ENCODE measurements at places on chromosomes 5 and 9. TPM values are rescaled to one million over a fixed set of nuclear protein-coding genes. Genes with fewer than 3 reads are reported as not detected.

DNA sequence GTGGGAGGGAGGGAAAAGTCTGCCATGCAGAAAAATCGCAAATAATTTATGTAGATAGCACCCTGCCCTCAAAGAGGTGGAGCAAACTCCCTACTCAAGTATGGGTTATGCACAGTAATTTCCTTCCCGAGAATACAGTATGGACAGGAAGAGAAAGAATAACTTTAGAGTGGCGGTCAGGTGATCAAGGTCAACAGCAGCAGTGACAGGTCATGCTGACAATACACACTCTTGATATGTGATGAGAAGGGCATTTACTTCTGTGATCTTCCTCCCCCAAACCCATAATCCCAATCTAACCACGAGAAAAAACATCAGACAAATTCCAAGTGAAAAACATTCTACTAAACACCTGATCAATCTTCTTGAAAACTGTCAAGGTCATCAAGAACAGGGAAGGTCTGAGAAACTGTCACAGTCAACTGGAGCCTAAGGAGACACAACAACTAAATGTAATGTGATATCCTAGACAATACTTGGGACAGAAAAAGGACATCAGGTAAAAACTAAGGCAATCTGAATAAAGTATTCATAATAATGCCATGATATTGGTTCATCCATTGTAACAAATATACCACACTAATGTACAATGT is 11.7 kb downstream of the BICD2 start:
- DNase-seq, result no peak

GRCh38 chr5:149685494-149685893 is 44.6 kb upstream of the PPARGC1B start:
- no peak for DNase-seq

Gene UNC5A
- total RNA-seq, result 0.22 TPM

DNA sequence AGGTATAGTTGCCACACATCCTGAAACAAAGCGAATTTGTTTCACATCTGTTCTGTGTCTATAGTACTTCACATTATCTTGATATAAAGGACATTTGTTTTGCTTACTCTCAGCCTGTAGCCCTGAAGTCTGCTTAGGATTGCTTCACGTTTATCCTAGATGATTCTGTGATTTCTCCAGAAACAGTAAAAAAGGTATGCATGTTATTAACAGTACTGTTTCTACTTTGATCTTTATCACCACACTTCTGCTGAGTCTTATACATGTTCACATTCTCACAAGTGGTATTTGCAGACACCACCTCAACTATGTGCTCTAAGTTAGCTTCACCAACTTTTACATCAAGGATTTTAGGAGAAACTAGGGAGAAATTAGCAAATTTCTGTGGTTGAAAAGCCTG is 47.4 kb upstream of the ADAMTS19 start:
- no peak for DNase-seq

Gene ZFP37
- total RNA-seq, result 0.82 TPM

- peak; percentile 67 for DNase-seq
Observed at GRCh38 chr9:36151316-36152210, 15.0 kb downstream of the GLIPR2 start.

Gene ACSL6
- total RNA-seq, result 4.4 TPM

DNA sequence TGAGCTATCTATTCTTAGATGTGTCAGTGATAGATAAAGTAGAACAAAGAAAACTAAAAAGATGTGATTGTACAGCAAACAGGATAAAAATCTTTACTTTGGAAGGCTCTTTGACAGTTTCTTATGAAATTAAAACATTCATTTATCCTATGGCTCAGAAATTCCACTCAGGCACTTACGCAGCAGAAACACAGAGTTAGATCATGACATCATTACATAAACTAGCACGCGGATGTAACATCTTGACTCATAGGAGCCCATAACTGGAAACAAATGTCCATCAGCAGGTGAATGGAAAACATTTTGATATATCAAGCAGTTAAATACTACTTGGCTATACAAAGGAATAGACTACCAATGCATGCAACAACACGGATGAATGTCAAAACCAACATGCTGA is 45.3 kb downstream of the ICE1 start:
- DNase-seq, result no peak

DNA sequence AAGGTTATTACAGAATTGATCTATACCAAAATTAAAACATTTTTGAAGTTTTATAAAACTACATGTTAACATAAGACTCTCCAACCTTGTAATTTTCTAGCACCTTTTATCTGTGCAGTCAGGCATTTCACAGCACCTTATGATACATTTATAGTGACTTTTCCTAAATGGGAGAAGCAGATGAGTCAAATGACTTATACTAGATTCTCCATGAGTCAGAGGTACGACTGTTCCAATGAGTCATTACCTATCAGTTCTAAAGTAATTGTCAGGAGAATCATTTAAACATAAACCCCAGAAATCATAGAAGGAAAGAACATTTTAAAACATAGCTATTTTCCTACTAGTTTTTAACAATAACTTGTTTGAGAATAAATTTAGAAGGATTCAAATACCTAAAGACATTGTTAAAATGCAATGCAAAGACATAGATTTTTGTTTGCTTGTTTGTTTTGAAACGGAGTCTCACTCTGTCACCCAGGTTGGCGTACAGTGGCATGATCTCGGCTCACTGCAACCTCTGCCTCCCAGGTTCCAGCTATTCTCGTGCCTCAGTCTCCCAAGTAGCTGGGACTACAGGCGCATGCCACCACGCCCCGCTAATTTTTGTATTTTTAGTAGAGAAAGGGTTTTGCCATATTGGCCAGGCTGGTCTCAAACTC is 34.7 kb upstream of the DMXL1 start:
- DNase-seq, result no peak

GRCh38 chr5:151095341-151096000 is 14.6 kb upstream of the TNIP1 start:
- peak; percentile 54 for DNase-seq

- no peak for DNase-seq
Observed at GRCh38 chr9:118423021-118423420, 718.8 kb downstream of the TLR4 start.

- DNase-seq, result peak; percentile 62
Observed at GRCh38 chr9:134326724-134327601, 708 bp downstream of the RXRA start.

DNA sequence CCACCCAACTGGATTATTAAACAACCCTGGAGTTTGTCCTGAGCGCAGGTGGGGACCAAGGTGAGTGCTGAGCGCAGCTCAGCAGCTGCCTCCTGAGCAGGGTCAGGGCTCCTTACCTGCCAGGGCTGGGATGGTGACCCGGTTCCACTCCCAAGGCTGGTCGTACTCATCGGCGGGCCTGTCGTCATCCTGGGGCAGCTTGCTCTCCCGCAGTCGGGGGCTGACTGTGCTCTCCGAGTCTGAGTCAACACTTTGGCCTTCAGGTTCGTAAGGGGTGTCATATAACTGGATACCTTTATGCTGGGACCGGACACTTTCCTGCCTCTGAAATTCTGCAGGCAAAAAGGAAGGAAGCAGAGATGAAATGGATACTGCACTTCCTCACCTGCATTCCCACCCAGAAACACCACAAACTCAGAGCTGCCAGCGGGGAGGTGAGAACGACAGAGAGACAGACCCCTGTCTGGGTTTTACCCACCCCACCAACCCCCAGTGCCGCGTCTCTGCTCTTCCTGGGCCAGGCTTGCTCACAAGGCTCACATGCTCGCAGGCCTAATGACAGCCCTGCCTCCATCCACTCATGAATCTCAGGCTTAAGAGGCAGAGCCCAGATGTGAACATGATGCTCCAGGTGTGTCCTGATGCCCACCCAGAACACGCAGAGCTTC is 70.7 kb upstream of the SLC25A51 start:
- no peak for DNase-seq
